Lung (tissue), 17 donors: ENCODE measurements at places on chromosomes 5 and 9. TPM values are rescaled to one million over a fixed set of nuclear protein-coding genes. Genes with fewer than 3 reads are reported as not detected.
A peak's percentile ranks its signal among the peaks of the same experiment; 100 is the strongest.

DNA sequence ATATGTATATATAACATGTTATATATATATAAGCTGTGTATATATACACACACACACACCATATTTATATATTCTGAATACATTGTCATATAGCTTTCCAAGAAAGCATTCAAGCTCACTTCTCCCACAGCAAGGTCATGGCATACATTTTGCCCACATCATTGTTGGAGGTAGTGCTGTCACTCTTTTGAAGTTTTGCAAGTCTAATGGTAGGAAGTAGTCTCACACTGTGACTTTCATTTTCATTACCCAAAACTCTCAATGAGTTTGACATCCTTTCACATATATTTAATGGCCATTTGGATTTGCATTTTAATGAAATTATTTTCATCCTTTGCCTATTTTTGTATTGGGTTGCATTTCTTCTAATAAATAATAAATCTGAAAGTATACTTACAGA, 59.8 kb upstream of the COX7C start:
- H3K4me1 ChIP-seq: no peaks in the 10 kb centered on the region
- no peak for DNase-seq
- no peaks in the 10 kb centered on the region for H3K27me3 ChIP-seq
- H3K27ac ChIP-seq: no peak overlapping the region

- no peak for DNase-seq
- no peaks in the 10 kb centered on the region for H3K4me1 ChIP-seq
- H3K27ac ChIP-seq: no peak overlapping the region
- H3K36me3 ChIP-seq: no peaks in the 10 kb centered on the region
- no peak overlapping the region for H3K4me3 ChIP-seq
Measured at GRCh38 chr5:171710451-171711024, 75.1 kb upstream of the SMIM23 start.

GRCh38 chr5:160966921-160967320, 114.9 kb upstream of the ATP10B start:
- no peaks in the 10 kb centered on the region for H3K36me3 ChIP-seq
- H3K4me1 ChIP-seq: no peaks in the 10 kb centered on the region
- H3K27me3 ChIP-seq: no peaks in the 10 kb centered on the region
- no peak overlapping the region for H3K4me3 ChIP-seq
- no peak for DNase-seq

MYMK gene
- not detected for total RNA-seq

GRCh38 chr5:19125956-19126713, 861.9 kb downstream of the CDH18 start:
- no peaks in the 10 kb centered on the region for H3K36me3 ChIP-seq
- no peak overlapping the region for H3K27ac ChIP-seq
- no peak overlapping the region for H3K4me3 ChIP-seq
- no peaks in the 10 kb centered on the region for H3K27me3 ChIP-seq
- no peaks in the 10 kb centered on the region for H3K4me1 ChIP-seq

GRCh38 chr5:111704452-111705085, 52.4 kb downstream of the NREP start:
- no peaks in the 10 kb centered on the region for H3K27me3 ChIP-seq
- no peak for DNase-seq
- no peaks in the 10 kb centered on the region for H3K36me3 ChIP-seq
- peaks cover 6% of the 10 kb centered on the region for H3K4me1 ChIP-seq
- H3K27ac ChIP-seq: no peak overlapping the region

DNA sequence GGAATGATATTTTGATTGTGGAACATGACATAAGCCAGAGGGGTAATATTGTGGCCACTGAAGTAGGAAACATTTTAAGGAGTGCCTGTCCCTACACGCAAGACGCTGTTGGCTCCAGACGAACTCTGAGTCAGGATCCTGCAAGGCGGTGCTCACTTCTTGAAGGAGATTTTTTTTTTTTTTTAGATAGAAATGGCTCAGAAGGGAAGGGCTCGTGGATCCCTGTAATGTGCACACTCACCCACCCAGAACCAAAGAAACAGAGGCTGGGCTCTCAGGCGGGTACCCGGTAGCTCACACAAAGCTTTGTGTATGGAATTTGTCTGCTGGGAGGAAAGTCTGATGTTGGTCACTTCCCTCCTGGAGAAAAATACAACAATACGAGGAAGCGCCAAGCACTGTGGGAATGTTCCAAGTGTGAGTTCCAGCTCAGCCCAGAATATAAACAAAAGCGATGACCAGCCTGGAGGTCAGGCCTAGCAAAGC, 25.7 kb downstream of the RAPGEF1 start:
- DNase-seq: peak; percentile 71
- no peak overlapping the region for H3K4me3 ChIP-seq
- H3K4me1 ChIP-seq: peaks cover 14% of the 10 kb centered on the region
- peak overlapping the region; percentile 92 for H3K27ac ChIP-seq
- no peaks in the 10 kb centered on the region for H3K27me3 ChIP-seq

PCDHGA10 gene
- 12.9 TPM for total RNA-seq

SPINK6 gene
- total RNA-seq: not detected

PDE6A gene
- not detected for total RNA-seq

- peaks cover 4% of the 10 kb centered on the region for H3K36me3 ChIP-seq
- peak; percentile 87 for DNase-seq
- no peaks in the 10 kb centered on the region for H3K4me1 ChIP-seq
- H3K4me3 ChIP-seq: peak within 1 kb of the TSS; percentile 68
Measured at GRCh38 chr5:172640822-172641358, at the start of gene NEURL1B. Gene NEURL1B, plus strand, starts transcription at chr5:172641263. Its CDS starts 144 bp downstream, at chr5:172641407.

MEF2C gene
- total RNA-seq: 47.3 TPM

DNA sequence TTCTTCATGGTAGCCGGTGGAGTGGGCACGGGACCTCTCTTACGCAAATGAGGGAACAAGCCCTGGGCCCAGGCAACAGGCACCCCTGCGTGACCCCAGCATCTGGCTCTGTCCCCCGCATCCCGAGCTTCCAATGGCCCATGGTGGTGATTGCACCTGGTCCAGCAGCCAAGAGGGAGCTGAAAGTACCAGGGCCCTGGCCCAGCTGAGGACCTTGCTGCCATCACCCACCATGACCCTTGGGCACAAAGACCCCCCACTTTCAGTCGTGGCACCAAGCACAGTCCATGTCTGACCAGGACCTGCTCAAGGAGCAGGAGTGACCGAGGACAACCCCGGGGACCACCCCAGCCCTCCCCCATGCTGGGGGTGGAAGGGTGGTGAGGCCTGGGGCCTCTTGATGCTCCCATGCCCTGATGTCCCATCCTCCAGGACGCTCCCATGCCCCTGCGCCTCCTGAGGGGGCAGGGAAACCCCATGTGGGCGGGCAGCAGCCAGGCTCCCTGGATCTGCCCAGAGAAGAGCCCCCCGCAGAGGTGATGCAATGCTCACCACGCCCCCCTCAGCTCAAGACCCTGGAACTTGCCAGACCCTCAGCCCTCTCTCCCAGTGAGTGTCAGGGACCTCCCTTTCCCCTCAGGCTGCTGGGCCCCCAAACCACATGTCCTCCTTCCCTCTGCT, 123.9 kb downstream of the ADAMTS2 start:
- DNase-seq: no peak
- no peaks in the 10 kb centered on the region for H3K27me3 ChIP-seq

DNA sequence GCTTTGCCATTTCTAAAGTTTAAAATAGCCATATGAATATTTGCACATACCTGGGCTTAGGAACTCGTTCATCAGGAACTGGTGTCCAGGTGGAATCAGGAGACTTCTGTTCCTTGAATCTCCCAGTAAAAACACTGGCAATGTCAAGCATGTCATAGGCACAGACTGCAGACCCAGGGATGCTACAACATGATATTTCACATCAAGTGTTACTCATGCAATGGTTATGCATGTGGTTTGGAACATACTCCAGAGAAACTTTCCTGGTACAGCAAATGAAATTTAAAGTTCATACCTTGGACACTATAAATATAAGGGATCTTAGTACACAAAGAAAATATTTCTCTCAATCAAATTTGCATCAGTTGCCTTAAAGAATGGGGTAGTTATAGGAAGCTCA, 92.2 kb downstream of the SEMA6A start:
- DNase-seq: no peak
- no peak overlapping the region for H3K27ac ChIP-seq
- H3K4me3 ChIP-seq: no peak overlapping the region

UBE2R2 gene
- 29.4 TPM for total RNA-seq

PFN3 gene
- not detected for total RNA-seq

RANBP17 gene
- 130 TPM for total RNA-seq

DNA sequence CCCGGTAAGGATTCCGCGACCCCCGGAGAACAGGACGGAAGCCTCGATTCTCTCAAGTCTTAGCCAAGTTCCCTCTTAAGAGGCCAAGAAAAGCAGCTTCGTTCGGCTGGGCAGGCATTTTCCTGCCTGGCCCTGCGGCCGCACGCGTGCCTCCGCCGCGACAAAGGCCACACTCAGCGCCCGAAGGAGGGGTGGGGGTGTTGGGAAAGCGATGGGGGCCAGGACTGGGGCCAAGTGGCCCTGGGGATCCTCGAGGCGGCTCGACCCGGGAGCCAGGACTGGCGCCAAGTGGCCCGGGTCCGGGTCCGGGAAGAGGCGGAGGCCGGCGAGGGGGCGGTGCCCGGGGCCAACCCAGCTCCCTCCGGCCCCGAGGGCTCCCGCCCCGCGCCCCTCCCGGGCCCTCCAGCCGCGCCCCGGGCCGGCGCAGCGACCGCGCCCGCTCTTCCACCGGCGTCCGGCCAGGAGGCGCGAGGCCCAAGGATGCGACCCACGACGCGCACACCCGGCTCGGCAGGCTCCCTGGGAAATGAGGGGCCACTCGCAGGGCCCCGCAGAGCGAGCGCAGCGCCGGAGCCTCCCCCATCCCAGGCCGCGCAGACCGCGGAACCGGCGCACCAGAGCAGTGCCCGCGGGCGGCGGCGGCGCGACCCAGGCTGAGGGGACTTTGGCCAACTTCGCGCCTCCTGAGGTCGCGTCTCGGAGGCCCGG, 756 bp downstream of the VAV2 start:
- H3K4me1 ChIP-seq: peaks cover 15% of the 10 kb centered on the region
- no peak overlapping the region for H3K27ac ChIP-seq
- peak overlapping the region; percentile 68 for H3K4me3 ChIP-seq
- DNase-seq: no peak

TMEM215 gene
- not detected for total RNA-seq

LCN15 gene
- total RNA-seq: not detected

GRCh38 chr9:101629636-101630035, 34.9 kb upstream of the PPP3R2 start:
- no peaks in the 10 kb centered on the region for H3K27me3 ChIP-seq
- H3K4me3 ChIP-seq: no peak overlapping the region
- no peaks in the 10 kb centered on the region for H3K36me3 ChIP-seq
- no peak overlapping the region for H3K27ac ChIP-seq

DNA sequence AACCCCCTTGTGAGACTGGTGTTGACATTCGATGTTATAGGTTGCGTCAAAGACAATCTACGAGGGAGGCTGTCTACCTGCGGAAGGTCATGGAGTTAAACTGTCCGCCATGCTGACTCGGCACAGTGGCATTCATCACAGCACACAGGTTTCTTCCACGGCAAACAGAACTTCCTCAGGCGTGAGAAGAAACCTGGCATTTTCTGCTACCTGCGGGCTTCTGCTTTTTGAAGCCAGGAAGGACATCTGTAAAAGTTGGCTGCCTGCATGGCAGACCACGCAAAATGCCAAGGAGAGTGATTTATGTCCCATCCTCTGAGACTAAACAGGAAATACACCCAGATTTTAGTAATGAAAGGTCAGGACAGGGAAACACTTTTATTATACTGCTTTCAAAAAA, 809.8 kb upstream of the NUDT12 start:
- H3K4me1 ChIP-seq: no peaks in the 10 kb centered on the region
- no peak for DNase-seq
- H3K27ac ChIP-seq: no peak overlapping the region
- no peak overlapping the region for H3K4me3 ChIP-seq

LHX3 gene
- total RNA-seq: not detected

ARL14EPL gene
- not detected for total RNA-seq

HMCN2 gene
- 4.7 TPM for total RNA-seq

GRCh38 chr9:36328798-36329411, 70.7 kb upstream of the GNE start:
- peak; percentile 86 for DNase-seq
- H3K27me3 ChIP-seq: no peaks in the 10 kb centered on the region
- H3K27ac ChIP-seq: no peak overlapping the region
- no peak overlapping the region for H3K4me3 ChIP-seq

ADAMTSL2 gene
- total RNA-seq: 11.1 TPM

GRCh38 chr9:108786901-108787689, 68.7 kb downstream of the ACTL7B start:
- no peaks in the 10 kb centered on the region for H3K27me3 ChIP-seq
- no peaks in the 10 kb centered on the region for H3K36me3 ChIP-seq
- H3K27ac ChIP-seq: no peak overlapping the region
- peak overlapping the region; percentile 8 for H3K4me3 ChIP-seq
- H3K4me1 ChIP-seq: peaks cover 3% of the 10 kb centered on the region

DNA sequence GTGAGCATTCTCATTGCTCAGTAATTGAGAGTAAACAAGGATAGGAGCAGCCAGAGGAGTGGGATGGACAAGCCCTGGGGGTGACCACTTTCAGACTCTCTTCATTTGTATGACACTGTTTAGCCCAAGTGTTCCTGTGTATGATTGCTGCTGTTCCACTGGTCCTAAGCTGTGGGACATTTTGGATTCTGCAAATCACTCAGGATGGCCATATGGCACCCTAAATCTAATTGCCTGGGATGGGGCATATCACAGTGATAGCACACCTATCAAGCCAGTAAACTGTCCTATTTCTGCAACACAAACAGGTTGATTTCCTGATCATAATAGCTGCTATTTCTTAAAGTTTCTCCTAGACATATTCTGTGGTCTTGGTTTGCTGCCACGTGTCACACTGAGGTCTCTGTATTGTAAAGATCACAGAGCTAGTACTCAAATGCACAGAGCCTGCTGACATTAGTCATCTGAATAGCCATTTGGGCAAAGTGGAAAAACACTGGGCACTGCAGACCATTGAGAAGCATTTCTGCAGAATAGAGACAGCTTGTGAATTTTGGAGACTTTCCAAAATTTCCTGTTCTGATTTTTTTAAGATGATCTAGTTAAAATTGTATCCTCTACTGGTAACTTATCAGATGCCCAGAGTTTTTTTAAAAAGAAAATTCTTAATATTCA, 320.2 kb downstream of the RFX3 start:
- H3K27ac ChIP-seq: no peak overlapping the region
- peak; percentile 10 for DNase-seq
- no peak overlapping the region for H3K4me3 ChIP-seq

DNA sequence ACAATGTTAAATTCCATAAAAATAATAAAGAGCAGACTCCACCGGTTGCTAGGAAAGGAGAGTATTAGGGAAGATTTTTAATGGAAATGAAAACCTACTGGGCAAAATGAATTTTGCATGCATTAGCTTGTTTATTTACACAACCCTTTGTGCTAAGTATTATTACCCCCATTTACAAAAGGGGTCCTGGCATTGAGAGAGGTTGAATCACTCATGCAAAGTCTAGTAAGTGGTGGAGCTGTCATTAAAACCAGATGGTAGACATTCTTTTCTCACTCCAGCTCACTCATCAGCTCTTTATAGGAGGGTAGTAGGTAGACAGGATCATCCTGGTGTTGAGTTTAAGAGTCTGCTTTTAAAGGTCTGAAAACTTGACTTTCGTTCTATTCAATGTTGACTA, 395.1 kb downstream of the PLK2 start:
- no peak overlapping the region for H3K27ac ChIP-seq
- no peaks in the 10 kb centered on the region for H3K36me3 ChIP-seq
- no peak overlapping the region for H3K4me3 ChIP-seq
- DNase-seq: no peak
- H3K27me3 ChIP-seq: no peaks in the 10 kb centered on the region
- no peaks in the 10 kb centered on the region for H3K4me1 ChIP-seq

SPRY4 gene
- total RNA-seq: 23.6 TPM

CFAP157 gene
- 14.6 TPM for total RNA-seq
